COR-L47 (cell line): ENCODE measurements at places on chromosomes 12 and 14.

- DNase-seq, result peak; percentile 59
These were observed 33.4 kb downstream of the ANO4 start for GRCh38 chr12:100827901-100828520.

DNA sequence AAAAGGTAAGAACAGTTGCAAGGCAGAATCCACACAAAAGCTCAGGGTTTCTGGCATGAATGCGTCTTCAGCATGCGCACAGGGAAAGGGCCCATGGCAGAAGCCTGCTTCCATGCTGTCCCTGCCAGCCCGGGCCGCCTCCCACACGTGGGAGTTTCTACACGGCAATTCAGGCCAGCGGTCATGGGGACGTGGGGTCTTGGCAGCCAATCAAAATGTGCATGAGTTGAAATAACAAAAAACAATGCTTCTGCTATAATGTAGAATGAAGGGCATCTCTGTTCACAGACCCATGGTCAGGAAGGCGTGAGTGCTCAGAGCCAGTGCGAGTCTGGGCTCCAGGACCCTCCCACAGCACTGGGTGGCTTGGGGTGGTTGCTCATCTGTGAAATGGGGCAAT lies 28.6 kb downstream of the AMN start:
- DNase-seq, result no peak

DNA sequence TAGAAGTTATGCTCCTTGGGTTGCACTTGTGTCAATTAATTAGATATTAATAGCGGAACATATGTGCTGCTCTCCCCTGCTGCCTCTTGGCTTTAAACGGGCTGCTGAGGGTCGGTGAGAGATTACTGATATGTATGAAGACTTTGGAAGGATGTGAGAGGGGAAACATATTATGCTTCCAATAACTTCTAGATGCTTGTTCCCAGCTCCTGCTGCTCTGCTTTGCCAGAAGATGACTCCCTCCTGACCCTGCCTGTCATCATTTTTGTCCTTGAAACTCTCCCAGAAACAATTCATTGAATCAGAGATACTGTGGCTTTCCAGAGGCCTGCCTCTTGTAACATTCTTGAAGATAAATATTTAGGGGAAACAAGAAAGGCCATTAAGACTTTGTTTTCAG lies 300.1 kb upstream of the STXBP6 start:
- DNase-seq, result no peak

GRCh38 chr14:88941414-88941813 lies 117.0 kb downstream of the TTC8 start:
- DNase-seq, result no peak

- peak; percentile 18 for DNase-seq
These were observed 118.7 kb downstream of the KSR2 start for GRCh38 chr12:117850048-117850447.

GRCh38 chr14:56809270-56810146 lies 771 bp downstream of the OTX2 start:
- no peak for DNase-seq

DNA sequence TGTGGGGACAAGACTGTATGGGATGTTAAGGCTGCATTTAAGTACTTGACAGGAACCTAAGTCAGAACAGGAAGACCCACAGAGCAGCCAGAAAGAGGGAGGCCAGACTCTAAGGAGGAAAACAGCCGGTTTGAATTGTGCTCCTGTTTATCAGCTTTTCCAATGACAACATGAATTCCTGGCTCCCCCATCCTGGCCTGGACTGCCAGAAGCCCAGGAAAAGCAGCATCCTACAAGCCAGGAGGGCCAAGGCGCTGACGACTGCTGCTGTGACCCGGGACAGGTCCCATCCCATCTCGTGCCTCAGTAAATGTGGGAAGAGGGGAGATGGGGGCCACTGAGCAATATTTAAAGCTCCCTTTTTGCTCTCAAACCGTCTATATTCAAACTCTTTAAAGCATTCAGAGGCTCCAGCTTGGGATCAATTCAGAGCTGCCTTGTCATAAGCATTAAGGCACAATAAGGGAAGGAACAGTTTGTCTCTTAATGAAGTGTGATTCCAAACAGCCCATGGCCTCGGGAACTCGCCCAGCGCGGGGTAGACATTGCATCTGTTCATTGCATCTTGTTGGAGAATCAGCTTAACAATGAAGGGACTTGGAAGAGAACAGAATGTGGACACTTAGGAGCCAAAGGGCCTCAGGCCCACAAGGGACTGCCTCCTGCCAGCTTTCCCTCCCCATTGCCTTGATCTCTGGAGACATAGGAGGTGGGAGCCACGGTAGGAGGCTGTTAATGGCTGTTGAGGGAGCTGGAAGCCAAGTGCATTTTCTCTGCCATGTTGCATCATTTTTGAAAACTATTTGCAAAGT lies 49.6 kb downstream of the CMKLR1 start:
- no peak for DNase-seq

GRCh38 chr14:35331605-35332516 lies 39.7 kb downstream of the PSMA6 start:
- DNase-seq, result no peak
